ENCODE measurements at places on chromosomes 6 and 20.

GRCh38 chr20:48189181-48189580, 403.9 kb upstream of the SULF2 start:
- DNase-seq, result no peak

- DNase-seq, result no peak
Observed at GRCh38 chr6:145214570-145214969, 520.8 kb downstream of the EPM2A start.

DNA sequence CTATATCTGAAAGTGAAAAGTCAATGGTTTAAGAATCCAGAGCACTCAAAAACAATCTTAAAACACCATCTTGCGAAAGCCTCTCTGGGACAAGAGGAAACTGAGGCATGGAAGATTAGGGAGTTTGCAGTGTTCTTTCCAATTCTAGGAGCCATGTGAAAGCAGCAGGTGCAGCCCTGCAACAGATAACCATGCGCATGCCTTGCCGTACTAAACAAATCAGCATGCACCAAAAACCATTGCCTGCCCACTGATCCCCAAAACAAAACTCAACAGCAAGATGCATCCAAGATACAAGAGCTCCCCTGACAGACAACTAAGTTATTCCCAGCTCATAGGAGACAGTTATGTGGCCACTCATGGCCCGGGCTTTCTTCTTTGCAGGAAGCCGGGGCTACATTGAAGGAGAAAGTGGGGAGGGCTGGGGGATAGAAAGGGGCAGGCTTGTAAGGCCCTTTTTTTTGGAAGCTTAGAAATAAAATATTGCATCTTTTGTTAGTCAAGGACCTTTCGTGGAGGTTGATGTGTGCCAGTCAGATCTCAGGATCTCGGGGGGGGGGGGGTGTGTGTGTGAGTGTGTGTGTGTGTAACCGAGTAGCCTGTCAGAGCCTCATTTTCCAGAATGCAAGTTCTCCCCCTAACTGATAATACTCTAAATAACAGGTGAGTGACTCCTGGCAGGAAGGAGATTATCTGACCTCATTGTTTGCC, 178.4 kb downstream of the MBOAT1 start:
- DNase-seq, result no peak

GRCh38 chr20:52313341-52313963, 121.9 kb upstream of the ZFP64 start:
- DNase-seq, result peak; percentile 11

DNA sequence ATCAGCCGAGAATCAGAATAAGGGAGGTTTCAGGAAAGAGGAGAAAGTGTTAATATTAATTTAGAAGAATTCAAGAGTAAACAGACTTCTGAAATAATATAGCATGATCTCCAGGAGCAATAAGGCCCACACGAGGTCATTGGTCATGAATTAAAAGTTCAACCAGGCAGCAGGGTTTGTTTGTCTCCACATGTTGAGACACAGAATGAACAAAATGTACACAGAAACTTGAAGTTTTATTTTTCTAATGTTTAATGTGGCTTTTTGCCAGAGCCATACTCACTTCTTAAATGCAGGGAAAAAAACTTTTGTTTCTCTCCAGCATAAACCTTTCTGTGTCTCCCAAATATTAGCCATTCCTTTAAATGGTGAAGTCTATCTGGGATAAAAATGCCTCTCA, 504.5 kb downstream of the HDGFL1 start:
- DNase-seq, result no peak

GRCh38 chr6:89675949-89676748, 37.6 kb upstream of the LYRM2 start:
- DNase-seq, result no peak

DNA sequence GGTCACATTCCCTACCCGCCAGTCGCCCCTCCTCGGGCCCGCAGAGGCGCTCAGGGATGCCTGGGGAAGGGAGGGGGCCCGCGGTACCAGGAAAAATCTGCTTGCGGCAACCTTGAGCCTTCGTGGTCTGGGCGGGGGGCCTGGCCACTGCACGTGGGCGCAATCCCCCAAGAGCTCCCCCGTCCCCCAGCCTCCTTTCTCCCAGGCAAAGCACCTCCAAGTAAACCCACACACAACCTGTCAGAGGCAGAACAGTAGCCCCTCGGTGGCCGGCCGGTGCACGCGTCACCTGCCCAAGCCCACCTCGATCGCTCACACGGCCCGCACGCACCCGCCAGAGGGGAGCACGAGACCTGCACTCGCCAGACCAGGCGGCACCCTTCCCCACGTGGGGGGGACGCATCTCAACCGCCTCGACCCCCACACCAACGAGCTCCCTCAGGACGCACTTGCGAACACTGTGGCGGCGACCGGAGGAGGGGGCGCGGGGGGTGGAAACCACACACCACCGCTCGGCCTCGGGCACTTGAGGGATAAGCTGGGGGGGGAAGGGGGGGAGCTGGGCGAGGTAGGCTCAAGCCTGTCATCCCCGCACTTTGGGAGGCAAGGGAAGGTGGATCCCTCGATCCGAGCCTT, 1955.7 kb upstream of the DEFB115 start:
- no peak for DNase-seq

GRCh38 chr6:158060455-158061360, 79.0 kb downstream of the SYNJ2 start:
- DNase-seq, result no peak

- no peak for DNase-seq
Observed at GRCh38 chr20:821046-821730, 12.3 kb upstream of the FAM110A start.

DNA sequence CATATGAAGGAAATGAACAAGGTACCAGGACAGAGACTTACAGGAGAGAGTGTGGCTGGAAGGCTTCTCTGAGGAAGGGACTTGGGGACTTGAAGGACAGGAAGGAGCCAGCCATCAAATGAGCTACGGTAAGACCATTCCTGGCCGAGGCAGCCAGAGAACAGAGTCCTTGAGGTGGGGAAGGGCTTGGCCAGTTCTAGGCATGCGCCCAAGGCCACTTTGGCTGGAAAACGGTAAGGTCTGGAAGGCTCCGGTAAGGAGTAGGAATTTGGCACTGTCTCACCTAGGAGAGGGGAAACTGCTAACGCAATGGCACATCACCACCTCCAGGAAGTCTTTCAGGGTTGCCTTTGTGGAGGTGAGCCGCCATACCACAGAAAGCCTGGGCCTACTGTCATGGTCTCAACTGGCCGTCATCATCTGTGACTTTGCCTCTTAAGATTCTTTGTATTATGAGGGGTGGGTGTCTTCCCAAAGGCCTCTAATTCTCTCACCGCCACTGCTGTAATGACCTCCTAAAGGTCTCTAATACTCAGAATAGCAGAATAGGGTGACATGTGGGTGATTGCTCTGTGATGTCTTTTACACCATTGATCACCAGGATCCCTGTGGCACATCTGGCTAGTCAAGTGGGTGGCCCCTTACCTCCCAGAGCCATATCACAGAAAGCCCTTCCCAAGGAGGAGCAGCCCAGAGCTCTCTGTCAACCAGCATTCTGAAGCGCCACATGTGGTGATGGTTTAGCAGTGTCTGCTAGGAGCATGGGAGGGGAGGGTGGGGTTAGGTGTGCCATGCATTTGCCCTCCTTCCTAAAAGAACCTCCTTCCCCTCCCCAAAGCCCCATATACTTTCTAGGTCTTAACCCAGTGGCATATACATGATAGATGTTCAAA, 17.7 kb upstream of the STX16 start:
- no peak for DNase-seq

DNA sequence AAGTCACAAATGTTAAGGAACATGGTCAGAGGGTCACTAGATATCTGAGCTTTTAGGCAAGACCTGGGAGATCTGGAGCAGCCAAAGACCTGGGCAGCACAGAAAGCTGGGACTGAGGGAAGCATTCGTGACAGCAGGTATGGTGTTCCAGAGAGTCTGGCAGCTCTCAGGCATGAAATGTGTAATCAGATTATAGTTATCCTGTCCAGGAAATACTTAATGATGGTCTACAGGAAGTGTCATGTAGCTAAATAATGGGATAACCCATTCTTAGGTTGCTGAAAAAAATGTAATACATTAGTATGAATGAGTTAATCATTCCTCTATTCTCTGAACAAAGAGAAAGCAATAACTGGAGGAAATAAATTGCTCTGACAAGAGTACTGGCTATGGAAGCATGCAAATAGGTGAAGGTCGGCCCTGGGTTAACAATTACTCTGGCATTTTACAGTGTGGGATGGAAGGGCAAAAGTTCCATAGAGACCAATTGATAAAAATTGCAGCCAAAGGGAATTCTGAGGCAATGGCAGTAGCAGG, 740.5 kb downstream of the CBLN4 start:
- DNase-seq, result no peak

DNA sequence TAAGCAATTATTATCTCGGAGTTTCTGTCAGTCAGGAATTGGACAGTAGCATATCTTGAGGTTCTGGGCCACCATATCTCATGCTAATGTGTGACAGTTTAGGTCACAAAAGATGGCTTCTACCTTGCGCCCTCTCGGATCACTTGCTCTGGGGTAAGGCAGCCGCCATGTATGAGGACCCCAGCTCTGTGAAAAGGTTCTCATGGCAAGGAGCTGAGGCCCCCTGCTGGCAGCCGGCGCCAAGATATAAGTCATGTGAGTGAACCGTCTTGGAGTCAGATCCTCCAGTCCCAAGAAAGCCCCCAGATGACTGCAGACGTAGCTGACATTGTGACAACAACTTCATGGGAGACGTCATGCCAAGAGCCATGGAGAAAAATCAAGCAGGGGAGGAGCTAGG, 670.8 kb downstream of the KIF16B start:
- no peak for DNase-seq

DNA sequence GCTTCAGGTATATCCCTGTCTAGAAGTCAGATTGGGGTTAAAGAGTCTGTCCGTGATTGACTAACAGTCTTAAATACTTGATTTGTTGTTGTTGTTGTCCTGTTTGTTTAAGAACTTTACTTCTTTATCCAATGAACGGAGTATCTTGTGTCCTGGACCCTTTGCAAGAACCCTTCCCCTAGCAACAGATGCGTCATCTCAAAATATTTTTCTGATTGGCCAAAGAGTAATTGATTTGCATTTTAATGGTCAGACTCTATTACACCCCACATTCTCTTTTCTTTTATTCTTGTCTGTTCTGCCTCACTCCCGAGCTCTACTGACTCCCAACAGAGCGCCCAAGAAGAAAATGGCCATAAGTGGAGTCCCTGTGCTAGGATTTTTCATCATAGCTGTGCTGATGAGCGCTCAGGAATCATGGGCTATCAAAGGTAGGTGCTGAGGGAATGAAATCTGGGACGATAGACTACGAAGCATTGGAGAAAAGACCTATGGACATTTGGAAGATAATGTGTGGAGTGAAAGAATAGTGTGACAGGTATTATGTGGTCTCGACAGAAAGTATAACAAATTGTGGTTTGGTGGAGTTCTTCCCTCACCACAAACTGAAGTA, at the start of gene HLA-DRA:
Gene HLA-DRA (plus strand): TSS at position 286 of the 613 bp plus-strand sequence. CDS start 64 bp downstream, at position 350.
- no peak for DNase-seq

DNA sequence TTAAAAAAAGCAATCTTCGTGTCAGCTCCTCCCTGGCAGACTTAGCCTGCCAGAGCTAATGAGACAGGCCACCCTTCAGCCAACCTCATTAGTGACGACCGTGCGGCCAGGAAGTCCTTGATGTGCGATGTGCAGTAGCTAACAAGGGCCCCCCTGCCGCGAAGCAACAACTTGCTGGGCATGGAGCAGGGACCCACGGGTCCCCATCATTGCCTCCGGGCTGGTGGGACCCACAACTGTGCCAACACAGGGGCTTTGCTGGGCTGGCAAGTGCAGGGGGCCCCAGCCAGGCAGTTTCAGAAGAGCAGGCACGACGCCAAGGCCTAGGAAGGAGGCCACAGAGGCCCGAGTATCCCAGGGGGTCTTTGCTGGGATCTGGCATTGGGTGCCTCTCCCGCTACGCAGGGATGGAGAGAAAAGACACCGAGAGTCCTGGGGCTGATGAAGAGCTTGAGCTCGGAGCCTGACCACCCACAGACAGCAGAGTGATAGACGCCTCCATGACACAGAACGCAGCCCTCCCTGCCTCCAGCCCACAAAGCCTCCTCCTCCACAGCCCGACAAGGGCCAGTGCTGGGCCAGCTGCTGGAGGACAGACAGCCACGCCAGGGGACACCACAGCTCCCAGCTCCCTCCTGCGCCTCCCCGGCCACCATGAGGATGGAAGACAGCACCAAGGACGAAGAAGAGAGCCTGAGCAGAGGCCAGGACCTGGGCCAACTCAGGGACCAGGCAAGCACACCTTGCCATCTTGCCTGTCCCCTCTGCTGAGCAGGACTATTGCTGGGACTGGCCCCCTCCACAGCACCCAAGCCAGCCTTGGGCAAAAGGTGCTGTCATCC, 96.6 kb downstream of the YTHDF1 start:
- DNase-seq, result no peak

GRCh38 chr6:134080171-134080795, 27.9 kb upstream of the SLC2A12 start:
- DNase-seq, result no peak

GRCh38 chr20:41551011-41551705, 67.0 kb downstream of the CHD6 start:
- DNase-seq, result no peak
